NCI-H1105 (cell line): ENCODE measurements at places on chromosomes 1 and 21.

DNA sequence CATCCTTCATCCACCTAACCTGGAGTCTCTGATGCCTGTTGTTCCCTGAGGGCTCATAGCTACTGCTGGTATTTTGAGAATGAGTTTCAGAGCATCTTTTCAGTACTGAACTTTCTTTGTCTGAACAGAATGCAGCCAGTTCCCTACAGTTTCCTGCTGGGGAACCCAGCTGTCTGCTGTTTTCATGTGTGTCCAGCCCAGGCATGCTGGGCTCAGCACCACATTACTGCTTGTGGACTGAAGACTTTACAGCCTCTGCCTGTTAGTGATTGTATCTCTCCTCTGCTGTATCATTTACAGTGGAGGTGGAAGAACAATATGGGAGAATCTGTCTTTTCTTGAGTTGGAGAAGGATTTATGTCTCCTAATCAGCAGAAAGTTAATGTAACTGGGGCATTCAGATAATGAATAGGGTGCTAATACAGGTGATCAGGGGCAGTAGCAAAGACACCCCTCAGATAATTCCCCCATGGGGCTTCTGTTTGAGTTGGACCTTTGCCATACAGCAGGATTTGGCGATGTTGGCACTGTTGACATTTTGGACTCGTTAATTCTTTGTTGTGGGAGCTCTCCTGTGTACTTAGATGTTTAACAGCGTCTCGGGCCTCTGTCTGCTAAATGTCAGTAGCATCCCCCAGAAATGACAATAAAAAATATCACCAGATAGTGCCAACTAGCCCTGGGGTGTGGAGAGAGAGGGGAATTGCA, 207.7 kb downstream of the HHAT start:
- peak; percentile 60 for DNase-seq

DNA sequence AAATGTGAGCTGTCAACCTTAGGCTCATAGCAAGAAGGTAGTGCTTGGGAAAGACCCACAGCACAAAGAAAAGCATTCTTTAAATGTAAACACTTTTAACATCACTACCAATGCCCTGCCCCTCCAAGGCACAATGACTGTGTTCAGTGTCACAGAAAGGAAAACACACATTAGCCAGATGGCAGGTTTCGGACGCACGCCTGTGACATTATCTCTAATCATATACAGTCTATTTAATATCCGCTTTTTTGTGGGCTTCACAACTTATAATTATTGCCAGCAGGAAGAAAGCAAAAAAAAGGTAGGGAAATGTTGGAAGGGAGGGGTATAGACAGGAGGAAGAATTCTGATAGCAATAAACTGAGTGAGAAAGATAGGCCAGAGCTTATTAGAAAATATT, 112.4 kb upstream of the BEND5 start:
- DNase-seq, result no peak

- no peak for DNase-seq
These were observed 59.8 kb downstream of the ADCY10 start for GRCh38 chr1:167854184-167854583.

DNA sequence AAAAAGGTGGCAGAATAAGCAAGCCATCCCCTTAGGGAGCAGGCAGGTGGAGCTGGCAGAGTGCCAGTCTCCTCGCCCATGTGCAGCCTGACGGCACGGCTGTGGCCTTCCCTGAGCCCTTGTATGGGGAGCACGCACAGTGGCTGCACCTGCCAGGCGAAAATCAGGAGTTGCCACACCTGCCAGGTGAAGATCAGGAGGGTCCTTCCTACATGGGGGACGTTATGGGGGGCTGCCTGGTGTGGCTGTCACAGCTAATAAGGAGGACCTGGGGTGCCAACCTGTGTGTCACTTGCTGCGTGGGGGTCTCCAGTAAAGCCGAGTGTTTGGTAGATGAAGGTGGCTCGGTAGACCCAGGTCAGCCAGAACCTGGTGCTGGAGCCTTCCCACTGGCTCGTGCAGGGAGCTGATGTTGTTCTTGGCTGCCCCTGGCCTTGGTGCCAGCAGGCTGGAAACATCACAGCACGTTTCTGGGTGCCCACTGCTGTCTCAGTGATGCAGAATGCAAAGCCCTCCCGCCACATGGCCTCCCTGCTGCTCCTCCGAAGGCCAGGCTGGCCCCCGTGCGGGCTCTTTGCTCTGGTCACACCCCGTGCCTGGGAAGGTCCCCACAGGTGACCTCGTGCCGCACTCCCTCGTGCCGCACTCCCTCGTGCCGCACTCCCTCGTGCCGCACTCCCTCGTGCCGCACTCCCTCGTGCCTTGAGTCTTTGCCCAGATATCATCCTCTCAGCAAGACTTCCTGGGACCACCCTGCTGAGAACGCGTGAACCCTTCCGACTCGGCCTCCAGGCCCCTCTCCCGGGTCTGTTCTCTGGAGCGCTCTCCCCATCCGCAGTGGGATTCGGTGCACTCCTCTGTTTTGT, 55.4 kb downstream of the SLC37A1 start:
- DNase-seq, result peak; percentile 85

DNA sequence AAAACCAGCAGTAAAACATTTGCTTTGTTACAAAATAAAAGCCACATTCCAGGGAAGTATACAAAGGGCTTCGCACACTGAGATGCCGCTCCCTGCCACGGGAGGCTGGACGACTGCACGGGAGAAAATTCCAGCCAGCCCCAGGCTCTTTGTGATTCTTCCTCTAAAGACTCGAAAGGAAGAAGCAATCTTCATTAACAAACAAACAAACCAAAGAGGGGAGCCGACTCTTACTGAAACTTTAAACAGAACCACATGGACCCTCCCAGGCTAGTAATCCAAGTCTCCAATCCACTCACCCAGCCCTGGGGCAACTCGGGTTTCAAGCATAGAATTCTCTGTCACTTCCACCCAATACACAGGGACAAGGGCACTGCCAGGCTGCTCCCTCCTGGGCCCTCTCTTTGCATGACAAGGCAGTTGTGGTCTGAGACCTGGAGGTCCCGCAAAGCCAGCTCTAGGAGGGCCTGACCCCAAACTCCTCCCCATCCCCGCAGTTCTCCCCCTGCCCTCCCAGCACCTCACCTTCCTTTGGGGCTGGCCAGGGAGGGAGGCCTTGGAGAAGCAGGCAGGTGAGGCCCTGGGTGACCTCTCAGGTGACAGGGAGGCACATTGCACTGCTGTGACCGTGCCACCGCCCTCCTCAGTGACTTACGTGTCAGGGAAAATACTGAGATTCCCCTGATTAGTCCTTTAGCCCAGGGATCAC, 26.6 kb upstream of the COL18A1 start:
- DNase-seq, result no peak

GRCh38 chr1:31801458-31801857, 14.4 kb downstream of the SPOCD1 start:
- DNase-seq, result no peak

- DNase-seq, result no peak
These were observed 24.9 kb upstream of the DNM3 start for GRCh38 chr1:171816300-171816901.

GRCh38 chr1:242065813-242066212, 66.9 kb upstream of the MAP1LC3C start:
- no peak for DNase-seq

- DNase-seq, result no peak
These were observed 18.3 kb upstream of the MAB21L3 start for GRCh38 chr1:116092752-116093489.

- DNase-seq, result no peak
These were observed 99.5 kb downstream of the PRKAB2 start for GRCh38 chr1:147072482-147073432.

GRCh38 chr1:22711591-22712501, 1.2 kb downstream of the EPHB2 start:
- DNase-seq, result no peak

- DNase-seq, result peak; percentile 38
These were observed 10.9 kb downstream of the WNT4 start for GRCh38 chr1:22131875-22132486.

GRCh38 chr21:33020558-33021100, 5.1 kb upstream of the OLIG2 start:
- no peak for DNase-seq

- DNase-seq, result no peak
These were observed 1.5 kb downstream of the KNCN start for GRCh38 chr1:46549697-46550681.

- DNase-seq, result peak; percentile 16
These were observed 728 bp downstream of the OTUD7B start for GRCh38 chr1:150009604-150010392.

DNA sequence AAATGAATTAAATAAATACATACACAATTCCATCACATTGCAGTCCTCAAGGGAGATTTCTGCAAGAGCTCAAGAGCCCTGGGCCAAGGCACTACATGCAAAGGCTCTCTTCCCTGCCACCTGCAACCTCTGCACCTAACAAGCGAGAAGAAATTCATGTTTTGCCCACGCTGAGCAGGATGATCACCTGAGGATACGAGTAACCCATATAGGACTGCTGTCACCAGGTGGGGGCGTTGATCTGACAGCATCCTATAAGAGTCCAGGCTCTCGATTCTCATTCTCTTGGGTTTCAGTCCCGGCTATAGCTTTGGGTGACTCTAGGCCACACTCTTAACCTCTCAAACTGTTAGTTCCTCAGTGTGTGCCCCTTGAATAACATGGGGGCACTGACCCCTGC, 18.7 kb upstream of the SPOCD1 start:
- DNase-seq, result no peak

DNA sequence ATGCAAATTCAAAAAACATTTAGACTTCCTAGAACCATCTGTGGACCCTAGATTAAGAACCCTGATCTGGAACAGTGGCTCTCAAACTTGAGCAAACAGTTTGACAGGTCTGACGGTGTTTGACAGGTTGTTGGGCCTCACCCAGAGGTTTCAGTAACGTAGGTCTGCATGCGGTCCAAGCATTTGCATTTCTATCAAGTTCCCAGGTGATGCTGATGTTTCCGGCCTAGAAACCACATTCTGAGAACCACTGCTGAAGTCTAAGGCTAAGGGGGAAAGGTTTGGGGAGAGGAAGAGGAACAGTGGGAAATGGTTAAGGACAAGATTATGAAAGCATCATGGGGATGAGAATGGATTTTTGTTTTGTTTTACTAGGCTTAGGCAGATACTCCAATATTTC, 48.6 kb downstream of the MDM4 start:
- DNase-seq, result no peak

DNA sequence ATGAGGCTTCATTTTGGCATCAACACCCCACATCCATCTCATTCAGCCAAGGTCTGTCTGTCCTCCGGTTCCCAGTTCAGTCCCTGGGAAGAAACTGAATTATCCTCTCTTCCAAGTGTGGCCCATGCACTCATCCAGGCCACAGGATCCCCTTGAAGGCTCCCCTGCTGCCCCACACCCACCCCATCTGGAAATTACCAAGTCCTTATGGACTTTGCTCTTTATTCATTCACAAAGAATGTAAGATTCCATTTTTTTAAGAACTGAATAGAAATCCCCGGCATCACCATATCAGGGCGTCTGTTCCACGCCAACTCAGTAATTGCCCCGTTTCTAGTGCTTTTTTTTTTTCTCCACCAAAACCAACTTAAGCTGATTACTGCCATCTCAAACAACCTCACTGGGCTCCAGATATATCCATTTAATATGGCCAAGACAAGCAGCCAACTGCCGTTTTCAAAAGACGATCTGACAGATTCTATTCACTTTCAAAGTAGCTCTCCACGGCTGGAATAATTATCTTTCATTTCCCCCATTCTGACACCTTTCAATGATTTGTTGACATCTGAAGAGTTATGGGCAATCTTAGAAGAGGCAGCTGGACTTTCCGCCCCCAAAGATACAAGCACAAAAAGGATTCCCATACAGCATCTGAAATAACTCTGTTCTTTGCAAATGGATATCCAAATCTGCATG, 55.9 kb downstream of the OLIG1 start:
- DNase-seq, result no peak

DNA sequence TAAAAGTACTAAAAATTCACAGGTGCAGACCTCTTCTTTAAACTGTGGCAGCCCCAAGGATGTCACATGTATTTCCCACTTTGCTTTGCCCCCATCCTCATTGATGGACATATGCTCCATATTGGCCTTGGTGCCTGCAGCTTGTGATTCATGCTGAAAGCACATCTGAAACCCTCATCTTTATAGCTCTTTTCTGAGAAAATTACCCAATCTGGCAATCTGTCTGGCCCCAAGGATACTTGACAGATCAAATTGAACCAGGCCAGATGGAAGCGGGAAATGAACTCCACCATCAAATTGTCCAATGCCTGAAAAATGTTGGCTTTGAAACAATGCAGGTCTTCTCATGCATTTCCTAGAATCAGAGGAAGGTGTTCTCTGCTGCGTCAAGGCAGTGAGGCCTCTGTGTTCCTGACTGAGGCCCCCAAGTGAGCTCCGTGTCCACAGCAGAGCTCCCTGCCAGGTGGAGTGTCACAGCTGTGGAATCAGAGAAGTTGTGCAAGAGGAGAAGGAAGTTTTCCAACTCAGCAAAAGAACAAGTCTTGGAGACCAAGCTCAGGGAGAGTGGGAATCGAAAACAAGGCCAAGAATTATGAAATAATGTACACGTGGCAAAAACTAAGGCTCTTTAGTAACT, 323.7 kb downstream of the PLPP3 start:
- no peak for DNase-seq

DNA sequence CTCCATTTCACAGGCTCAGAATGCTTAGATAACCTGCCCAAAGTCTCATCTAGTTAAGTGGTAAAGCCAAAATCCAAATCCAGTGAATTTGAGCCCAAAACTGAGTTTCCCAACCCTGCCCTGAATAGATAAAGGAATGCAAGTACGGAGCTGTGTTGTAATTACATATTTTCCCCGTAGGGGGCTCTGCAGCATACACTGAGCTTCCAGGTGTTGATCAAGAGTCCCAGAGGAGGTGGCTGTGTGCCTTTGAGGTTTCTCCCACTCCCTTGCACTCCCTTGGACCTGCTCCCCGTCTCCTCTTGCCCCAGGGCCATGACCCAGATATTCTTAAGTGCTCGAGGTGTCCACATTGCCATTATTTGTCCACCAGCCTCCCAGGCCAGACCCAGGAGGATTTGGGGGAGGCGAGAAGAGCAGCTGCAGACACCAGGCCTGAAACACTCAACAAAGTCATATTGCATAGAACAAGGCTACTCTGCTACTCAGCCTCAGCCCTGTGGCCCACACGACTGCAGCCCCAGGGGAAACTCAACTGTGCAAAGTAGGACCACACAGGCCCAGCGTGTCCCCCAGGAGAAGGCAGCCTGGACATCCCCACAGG, 18.4 kb upstream of the LY9 start:
- DNase-seq, result no peak
